Ascending aorta (tissue), 2 donors: ENCODE measurements at places on chromosomes 12 and 14.

DNA sequence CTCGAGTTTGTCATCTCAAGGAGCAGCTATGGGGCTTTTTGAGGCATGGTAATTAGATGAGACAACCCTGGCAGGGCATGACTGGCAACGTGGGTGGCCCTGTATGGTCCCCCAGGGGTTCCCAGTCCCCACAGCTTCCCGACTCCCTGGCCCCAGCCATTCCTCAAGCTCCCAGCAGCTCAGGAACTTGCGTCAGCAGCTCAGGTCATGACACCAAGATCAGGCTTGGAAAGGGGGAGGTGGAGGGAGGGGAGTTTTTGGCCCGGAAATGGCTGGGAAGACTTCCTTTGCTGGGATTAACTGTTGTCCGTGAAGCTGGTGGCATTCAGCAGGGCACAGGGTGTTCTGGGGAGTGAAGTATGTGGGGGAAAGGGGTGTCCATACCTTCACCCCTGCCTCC, 10.4 kb upstream of the NRIP2 start:
- no peak for DNase-seq

GRCh38 chr12:68899251-68899771, 33.7 kb downstream of the CPM start:
- DNase-seq, result no peak

DNA sequence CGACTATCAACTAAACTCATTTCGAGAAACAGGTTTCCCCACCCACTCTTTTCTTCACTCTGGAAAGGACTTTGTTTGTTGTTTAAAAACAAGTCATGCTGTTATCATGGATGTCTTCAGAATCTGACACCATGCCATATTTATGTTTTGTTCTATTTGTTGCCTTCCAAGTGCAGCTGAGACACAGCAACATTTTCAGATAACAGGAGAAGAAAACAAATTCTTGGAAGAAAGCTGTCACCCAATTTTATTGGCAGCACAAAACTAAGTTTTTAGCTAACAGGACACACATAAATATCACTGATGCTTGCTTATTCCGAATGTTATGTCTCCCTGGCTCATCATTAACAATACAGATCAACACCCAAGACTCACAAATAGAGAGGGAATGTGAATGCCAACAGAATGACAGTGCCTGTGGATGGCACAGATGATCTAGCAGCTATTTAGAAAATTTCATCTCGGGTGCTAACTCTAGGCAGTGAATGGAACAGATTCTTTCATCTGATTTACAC, 147.9 kb downstream of the RPS29 start:
- no peak for DNase-seq

GRCh38 chr14:56270921-56271320, 152.7 kb downstream of the PELI2 start:
- no peak for DNase-seq
